ENCODE measurements at places on chromosomes 5 and 9.
A peak's percentile ranks its signal among the peaks of the same experiment; 100 is the strongest.

DNA sequence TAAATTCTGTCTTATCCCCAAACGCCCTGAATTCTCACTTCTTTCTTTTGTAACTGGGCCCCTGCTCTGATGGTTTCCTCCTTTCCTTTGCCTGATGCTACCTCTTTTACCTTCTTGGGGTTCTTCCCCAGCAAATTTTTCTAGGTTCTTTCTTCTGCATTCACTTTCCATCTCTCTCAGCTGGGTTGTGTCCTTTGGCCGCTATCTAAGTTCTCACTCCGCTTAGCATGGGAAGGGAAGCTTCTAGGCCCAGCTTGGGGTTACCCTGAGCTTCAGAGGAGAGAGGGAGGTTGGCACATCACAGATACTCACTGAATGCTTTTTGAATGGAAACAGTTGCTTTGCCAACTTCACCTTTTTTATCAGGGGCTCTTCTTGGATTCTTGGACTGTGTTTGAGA lies 17.0 kb downstream of the PALM2AKAP2 start:
- no peak for DNase-seq

DNA sequence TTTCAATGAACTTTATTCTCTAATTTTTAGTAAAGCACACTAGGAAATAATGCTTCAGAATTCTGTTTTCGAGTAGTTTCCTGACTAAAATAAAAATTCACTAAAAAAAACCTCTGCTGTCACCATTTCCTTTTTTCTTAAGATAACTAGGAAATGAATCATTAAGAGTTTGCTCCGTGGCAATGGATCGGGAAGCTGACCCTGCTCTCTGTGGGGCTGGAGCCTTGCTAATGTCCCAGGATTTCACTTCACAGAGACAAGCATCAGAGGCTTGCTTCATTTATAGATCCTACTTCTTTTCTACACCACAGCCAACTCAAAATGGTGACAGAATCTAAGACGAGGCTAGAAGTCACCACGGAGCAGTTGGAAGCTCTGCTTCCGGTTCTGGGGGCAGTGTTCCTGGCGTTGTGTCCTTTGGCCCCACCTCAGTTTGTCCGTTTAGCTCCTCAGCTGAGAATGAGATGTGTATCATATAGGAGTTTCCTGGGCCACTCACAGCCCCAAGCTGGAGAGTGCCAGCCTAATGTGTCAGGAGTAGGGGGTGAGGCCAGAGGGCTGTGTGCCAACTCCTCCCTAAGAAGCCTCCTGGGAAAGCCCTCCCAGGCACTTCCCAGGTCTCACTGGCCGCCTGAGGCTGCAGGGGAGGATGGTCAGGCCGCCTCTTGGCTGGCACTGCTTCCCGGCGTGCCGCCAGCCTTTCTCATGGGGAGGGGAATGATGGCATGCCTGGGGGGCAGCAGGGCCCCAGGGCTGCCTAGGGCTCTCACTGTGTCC lies 19.6 kb downstream of the TENT4A start:
- DNase-seq = no peak

DNA sequence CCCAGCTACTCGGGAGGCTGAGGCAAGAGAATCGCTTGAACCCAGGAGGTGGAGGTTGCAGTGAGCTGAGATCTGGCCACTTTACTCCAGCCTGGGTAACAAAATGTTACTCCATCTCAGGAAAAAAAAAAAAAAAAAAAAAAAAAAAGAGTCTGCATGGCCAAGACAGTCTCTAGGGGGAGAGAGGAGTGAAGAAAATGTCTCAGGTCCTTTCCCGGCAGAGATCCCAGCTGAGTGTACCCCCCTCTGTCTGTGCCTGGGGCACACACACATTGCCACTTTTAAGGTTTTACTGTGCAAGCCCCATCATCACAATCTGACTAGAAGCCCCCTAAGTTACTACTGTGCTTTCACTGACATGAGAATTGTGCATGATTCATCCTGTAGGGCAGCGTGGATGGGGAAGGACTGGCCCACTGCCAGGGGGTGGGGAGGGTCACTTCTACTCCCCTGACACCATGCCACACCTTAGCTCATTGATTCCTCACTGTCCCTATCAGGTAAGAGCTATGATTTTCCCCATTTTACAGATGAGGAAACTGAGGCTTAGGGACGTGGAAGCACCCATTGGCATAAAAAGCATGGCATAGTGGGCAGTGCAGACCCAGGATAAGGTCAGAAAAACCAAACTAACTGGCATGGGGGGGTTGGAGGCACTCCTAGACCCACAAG lies 102.3 kb upstream of the LARP1 start:
- DNase-seq = no peak

DNA sequence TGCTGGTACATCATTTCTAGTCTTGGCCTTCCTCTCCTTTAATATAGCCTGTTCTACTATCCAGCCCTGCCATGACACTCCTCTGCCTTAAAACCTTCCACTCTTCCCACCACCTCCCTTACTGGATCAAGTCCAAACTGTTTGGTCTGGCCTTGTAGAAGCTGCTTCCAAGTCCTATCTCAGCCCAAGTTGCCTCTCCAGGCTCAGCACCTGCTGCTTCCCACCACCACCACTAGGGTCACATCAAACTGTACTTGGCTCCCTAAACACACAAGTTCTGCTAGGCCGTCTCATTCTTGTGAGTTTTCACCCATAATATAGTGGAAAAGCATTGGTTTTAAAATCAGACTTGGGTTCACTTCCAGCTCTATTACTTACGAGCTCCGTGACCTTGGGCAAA lies 1.4 kb downstream of the NDUFA8 start:
- peak; percentile 3 for DNase-seq

DNA sequence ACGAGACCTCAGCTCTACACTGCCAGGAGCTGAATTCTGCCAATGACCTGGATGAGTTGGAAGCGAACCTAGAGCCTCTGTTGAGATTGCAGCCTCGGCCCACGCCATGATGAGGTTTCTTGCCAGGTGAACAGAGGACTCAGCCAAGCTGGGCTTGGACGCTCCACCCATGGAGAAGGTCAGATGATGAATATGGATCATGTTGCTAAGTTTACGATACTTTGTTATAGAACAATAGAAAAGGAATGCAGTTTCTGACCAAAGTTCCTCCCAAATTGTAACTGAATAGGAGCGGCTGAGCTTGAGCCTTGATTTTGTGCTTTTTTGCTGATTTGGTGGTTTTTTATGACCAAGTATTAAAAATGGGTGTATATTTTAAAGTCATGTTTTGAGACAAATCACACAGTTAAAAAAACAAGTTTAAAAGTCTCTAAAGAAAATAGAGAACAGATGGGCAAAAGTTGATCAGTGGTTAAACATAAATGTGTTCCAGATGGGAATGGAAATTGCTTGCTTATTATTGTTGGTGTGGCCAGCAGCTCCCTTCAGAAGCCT lies 32.9 kb downstream of the ROPN1L start:
- DNase-seq = no peak

GRCh38 chr5:110884005-110884404 lies 145.2 kb downstream of the SLC25A46 start:
- no peak for DNase-seq

- DNase-seq = no peak
These were observed 120.7 kb upstream of the RASEF start for GRCh38 chr9:83183621-83184020.

GRCh38 chr9:70940605-70941004 lies 180.8 kb downstream of the TRPM3 start:
- no peak for DNase-seq

- DNase-seq = no peak
These were observed 20.2 kb upstream of the ORM1 start for GRCh38 chr9:114302727-114303126.

DNA sequence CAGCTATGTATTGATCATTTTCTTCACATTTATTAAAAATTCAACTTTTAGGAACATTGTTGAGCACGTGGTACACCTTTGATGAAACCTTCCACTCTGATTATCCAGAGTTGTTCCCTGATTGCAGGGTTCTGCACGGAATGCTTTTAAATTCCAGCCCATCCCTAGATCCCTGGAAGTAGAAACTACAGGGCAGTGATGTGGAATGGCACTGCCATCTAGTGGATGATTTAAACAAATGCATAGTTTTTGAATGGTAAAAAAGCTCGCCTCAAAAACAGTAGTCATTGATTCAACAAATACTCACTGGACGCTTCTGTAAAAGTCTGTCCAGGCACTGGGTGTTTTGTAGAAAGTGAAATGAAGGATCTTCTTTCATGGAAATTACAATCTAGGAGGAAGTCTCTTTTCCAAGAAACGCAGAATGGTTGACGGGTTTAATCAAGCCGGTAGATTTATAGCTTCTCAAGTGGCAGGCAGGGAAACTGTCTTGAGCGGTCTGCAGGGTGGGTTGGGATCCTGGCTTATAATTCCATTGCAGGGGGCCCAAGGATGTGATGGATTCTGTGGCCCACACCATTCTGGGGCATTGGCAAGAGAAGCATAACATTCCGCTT lies 118.4 kb downstream of the ARHGAP26 start:
- peak; percentile 2 for DNase-seq

DNA sequence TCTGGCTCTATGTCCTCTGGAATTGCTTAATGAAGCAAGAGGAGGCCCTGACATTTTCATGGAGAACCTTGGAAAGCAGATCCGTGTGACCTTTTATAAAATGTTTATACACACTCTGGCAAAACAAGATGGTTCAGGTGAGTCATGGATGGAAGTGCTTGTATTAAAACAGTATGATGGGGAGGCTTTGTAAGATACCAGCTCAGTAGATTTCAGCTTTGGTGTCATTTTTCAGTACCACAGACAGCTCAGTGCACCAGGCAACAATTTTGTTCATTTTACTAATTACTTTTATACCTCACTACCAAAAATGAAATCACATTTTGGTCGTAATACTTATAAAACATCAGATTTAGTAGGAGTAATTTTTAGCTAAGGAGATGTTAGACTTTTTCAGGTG lies 5.2 kb downstream of the KCNN2 start:
- DNase-seq = no peak

GRCh38 chr9:35669331-35670145 lies 4.2 kb upstream of the CA9 start:
- DNase-seq = no peak

DNA sequence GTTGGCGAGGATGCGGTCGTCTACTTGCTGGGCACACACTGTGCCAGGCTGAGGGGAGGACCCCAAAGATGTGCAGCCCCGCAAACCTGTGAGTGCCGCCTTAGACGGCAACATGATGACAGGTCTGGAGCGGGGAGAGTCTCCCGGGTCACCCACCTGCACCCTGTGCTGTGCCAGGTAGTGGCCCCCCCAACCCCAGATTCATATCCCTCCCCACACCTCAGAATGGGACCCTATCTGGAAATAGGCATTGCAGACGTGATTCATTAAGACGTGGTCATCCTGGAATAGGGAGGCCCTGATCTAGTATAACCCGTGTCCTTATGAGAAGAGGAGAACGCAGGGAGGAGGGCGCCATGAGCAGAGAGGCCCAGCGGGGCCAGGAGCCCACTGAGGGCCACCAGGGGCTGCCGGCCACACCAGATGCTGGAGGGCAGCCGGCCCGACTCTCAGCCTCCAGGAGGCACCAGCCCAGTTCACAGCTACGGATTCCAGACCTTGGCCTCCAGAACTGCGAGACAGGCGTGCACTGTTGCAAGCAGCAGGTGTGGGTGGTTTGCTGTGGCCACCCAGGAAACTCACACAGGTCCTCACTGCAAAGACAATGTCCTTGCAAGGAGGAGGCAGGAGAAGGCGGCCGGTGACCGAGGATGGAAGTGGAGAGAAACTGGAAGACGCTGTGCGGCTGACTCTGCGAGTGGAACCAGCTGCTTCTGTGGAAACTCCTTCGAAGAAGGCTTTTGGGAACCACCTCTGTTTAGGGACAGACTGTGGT lies 131.9 kb upstream of the LPCAT1 start:
- DNase-seq = no peak

DNA sequence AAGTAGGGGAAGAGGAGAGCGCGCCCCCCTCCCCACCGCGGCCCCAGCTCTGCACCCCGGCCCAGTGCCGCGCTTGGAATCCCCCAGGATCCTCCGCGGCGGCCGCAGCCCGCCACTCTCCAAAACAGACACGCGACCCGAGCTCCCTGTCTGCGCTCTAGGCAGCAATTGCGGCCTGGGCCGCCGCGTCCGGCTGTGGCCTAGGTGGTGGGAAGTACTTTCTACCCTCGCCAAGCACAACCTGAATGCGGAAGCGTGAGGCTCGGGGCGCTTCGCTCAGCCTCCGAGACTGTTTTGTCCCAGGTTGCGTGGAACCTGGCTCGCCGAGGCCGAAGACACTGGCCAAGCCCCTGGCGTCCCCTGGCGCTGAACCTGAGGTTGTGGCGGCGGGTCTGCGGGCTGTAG lies 3.3 kb upstream of the FOXB2 start:
- no peak for DNase-seq

DNA sequence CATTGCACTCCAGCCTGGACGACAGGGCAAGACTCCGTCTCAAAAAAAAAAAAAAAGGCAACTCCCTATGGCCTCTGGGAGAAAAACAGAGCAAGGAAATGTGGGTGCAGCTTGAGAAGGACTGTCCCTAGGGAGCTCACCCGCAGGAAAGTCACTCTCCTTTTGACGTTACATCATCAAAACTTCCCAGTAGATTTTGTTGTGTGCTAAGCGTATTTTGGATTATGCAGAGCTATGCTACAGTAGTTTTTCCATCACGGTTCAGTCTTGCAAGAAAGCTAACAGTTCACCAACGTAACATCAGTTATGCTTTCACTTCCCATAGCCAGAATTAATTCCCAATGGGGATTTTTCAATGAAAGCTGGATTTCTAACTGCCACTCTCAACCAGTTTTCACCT lies 138.8 kb downstream of the HSD17B3 start:
- DNase-seq = no peak

GRCh38 chr5:57327561-57328367 lies 153.9 kb downstream of the GPBP1 start:
- DNase-seq = no peak

DNA sequence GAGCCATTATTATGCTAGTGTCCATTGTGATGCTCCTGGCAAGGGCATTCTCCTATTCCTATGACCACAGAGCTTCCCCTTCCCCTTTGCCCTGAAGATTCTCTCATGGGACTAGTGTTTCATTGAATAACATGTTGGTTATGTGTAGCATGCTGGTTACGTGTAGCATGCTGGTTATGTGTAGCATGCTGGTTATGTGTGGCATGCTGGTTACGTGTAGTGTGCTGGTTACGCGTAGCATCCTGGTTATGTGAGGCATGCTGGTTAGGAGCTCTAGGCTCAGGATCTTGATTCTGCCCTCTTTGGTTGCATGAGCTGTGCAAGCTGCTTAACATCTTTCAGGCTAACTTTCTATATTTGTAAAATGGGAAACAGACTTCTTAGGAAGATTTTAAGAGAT lies 46.5 kb upstream of the GPR151 start:
- DNase-seq = no peak

- no peak for DNase-seq
These were observed 163.8 kb upstream of the MVB12B start for GRCh38 chr9:126162611-126163381.

DNA sequence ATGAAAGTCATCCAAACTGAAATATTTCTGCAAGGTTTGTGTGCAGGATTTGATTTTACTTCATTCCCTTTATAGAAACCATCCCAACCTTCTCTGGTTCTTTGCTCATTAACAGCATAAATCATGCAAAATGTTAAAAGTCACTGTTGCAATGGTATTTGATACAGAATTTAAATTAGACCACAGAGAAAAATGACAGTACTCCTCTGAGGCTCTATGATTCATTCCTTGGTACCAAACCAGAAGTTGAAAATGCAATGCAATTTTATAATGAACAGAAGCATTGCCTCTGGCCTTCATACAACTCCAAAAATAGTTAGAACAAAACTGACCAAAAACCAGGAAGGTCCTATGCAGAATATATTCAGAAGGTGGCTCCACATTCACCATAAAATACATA lies 607.1 kb downstream of the TLE1 start:
- DNase-seq = no peak
